ENCODE measurements at places on chromosomes 1 and 21.

DNA sequence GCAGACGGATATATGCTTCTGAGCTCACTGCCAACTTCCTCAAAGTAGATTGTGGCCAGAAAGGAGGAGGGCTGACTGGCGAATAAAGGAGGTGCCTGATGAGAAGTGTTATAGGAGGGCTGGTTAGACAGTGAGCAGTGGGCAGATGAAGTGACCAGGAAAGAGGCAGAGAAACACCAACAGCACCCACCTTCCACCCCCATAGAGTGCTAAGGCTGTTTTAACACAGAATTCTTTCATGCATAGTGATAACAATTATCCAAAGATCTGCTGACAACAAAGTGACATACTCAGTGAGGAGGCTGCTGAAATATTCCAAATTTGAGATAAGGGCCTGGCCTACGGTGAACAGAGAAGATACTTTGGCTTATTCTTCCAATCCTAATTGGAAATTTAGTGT, 21.2 kb upstream of the MTR start:
- no peak for DNase-seq

DNA sequence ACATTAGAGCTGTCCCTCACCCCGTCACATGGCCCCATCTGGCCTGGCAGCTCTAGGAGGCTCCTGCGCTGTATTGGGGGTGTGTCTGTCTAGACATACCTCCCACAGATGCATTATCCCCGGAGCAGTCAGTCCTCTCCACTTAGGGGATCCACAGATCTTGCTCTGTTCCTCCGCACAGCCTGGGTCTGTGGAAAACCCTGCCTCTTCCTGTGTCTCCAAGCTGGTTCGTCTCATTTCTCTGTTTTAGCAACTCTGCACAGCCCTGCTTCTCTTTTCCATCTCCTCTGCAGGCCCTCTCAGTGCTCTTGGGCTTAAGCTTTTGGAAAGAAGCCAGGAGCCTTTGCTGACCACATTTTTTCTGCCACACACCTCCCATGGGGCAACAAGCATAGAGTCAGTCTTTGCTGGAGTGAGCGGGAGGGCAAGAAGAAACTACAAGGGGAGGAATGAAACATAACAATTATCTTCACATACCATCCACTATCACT, 241.5 kb downstream of the FOXD2 start:
- no peak for DNase-seq

DNA sequence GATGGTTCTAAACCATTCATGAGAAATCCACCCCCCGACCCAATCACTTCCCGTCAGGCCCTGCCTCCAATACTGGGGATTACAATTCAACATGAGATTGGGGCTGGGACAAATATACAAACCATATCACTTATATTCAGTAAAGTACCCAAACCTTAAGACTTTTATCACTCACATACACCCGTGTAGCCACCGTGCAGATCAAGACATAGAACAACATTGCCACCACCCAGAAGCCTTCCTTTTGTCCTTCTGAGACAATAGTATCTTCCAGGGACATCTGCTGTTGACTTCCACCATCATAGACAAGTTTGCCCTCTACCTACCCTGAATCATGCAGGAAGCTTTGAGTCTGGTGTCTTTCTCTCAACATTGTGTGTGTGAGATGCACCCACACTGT, 37.5 kb downstream of the CLIC6 start:
- no peak for DNase-seq

- no peak for DNase-seq
Observed at GRCh38 chr1:24936684-24937083, 6.6 kb upstream of the RUNX3 start.

DNA sequence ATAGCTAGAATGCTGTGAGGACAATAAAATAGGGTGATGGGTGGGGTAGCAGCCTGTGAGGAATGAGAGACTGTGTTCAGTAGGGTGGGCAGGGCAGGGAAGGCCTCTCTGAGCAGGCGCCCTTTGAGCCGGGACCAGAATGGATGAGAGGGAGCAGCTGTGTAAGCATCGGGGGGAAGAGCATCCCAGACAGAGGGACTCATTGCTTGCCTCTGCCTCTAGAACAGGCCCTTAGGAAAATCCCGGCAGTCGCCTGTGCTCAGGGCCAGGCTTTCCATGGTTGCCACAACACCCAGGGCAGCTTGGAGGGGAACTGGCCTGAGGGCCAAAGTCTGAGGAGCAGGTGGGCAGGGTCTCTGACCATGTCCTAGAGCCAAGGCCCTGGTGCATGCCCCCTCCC, 774 bp downstream of the SLC2A7 start:
- no peak for DNase-seq

- no peak for DNase-seq
Observed at GRCh38 chr1:165942062-165942461, 114.6 kb downstream of the UCK2 start.

DNA sequence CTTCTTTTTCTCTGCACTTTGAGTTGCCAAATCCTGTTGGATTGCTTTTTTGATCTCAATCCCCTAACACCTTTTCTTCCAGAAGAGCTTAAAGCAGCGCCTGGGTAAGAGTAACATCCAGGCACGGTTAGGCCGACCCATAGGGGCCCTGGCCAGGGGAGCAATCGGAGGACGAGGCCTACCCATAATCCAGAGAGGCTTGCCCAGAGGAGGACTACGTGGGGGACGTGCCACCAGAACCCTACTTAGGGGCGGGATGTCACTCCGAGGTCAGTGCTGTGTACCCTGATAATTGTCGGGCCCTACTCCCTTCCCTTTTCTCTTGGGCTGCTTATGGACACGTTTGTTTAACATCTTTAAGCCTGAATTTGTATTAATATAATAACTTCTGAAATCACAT, 8.3 kb downstream of the CHTOP start:
- no peak for DNase-seq

DNA sequence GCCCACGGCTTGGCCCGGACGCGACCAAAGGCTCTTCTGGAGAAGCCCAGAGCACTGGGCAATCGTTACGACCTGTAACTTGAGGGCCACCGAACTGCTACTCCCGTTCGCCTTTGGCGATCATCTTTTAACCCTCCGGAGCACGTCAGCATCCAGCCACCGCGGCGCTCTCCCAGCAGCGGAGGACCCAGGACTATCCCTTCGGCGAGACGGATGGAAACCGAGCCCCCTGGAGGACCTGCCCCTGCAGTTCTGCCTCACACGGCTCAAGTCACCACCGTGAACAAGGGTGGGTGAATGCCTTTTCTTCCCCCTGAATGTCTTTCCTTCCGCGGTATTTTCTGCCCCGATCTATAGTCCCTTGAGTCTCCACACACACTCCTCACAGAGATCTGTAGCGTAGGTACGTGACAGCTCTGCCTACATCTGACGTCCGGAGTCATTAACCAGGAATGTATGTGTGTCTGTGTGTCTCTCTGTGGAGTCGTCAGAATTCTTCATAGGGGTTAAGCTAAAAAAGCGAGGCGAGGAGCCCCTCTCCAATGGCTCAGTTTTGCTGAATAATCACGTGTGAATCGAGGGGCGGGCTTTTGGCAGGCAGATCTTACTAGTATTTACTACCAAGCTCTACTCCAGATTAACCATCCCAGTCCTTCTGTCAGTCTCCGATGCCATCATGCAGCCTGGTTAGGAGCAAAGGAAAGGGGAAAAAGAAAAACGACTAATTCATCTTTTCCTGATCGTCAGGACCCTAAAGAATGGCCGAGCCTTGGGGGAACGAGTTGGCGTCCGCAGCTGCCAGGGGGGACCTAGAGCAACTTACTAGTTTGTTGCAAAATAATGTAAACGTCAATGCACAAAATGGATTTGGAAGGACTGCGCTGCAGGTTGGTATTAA, at the start of gene CDKN2C:
TSS of gene CDKN2C (plus strand) at position 635 of the 898 bp plus-strand sequence. CDS start at position 759, 124 bp downstream.
- no peak for DNase-seq

DNA sequence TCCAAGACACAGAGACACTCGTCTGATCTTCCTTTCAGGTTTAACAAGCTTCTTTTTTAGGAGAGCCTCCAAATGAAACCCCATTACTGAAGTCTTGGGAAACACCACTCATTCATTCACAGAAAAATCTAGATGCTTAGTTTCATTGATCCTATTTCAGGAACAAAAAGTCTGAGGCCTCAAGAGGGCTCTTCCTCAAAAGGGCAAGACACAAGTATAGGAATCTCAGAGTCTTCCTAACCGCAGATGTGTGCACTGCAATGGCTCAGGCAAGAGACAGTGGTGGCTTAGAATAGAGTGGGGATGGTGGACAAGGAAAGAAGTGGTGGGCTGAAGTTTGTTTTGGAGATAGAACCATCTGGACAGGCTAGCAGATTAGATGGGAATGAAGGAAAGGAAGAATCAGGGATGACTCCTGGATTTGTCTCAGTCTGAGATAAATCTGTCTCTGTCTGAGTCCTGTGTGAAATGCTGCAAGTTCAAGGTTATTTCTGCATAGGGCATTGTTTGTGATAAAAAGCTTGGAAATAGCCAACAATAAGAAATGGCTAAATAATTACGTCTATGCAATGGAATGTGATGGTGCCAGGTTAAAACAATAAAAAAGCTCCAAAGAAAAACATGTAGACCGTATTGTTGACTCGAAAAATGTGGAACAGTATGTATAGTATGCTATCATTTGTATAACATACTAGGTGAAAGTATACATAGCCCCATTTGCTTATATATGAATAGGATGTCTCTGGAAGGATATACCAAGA, 8.9 kb upstream of the CTSE start:
- DNase-seq: no peak

DNA sequence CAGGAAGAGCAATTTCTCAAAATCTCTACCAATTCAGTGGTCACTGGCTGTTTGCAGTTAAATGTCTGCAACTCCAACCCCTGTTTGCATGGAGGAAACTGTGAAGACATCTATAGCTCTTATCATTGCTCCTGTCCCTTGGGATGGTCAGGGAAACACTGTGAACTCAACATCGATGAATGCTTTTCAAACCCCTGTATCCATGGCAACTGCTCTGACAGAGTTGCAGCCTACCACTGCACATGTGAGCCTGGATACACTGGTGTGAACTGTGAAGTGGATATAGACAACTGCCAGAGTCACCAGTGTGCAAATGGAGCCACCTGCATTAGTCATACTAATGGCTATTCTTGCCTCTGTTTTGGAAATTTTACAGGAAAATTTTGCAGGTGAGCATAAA, 167.2 kb downstream of the CRB1 start:
- no peak for DNase-seq

DNA sequence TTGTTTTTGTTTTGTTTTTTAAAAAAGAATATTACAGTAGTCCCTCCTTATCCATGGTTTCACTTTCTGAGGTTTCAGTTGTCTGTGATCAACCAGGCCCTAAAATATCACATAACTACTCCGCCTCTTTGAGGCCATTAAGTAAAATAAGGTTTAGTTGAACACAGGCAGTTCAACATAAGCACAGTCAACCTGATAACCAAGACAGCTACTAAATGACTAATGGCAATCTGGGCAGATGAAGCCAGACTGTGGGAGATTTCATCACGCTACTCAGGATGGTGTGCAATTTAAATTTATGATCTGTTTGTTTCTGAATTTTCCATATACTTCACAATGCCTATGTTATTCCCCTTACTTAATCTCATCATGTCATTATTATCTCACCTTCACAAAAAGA, 30.1 kb downstream of the LDLRAD1 start:
- DNase-seq: no peak

- no peak for DNase-seq
Observed at GRCh38 chr1:91170571-91170970, 148.7 kb upstream of the ZNF644 start.

GRCh38 chr1:241074507-241074906, 282.5 kb downstream of the RGS7 start:
- DNase-seq: no peak

DNA sequence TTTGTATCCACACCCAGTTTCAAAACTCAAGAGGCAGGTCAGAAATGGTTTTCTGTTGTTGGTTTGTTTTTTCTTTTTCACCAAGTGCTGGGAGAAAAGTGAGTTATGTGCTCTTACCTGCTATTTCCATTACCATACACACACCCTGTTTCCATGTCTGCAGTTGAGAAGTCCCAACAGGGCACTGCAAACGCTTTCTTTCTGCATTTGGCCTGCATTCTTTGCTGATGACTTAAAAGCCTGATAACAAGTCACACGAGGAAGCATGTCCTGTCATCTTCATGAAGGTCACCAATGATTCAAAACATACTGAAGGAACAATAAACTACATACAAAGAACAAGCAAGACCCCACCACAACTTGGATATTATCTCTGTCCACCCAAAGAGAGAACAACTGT, 24.8 kb upstream of the KCNE1 start:
- no peak for DNase-seq

GRCh38 chr1:205310976-205311704, 10.4 kb downstream of the NUAK2 start:
- DNase-seq: no peak

Data from stimulated activated CD8-positive, alpha-beta memory T cell treated with anti-CD3 and anti-CD28 coated beads, Interleukin-4, amount 100 ng/mL, for 1 hour (primary cell).